Stimulated activated CD4-positive, alpha-beta T cell treated with anti-CD3 and anti-CD28 coated beads, Interleukin-2, amount 100 ng/mL, for 48 hours (primary cell): ENCODE measurements at places on chromosomes 7 and 10.

GRCh38 chr10:102743078-102743587, 615 bp upstream of the WBP1L start:
- DNase-seq: no peak

DNA sequence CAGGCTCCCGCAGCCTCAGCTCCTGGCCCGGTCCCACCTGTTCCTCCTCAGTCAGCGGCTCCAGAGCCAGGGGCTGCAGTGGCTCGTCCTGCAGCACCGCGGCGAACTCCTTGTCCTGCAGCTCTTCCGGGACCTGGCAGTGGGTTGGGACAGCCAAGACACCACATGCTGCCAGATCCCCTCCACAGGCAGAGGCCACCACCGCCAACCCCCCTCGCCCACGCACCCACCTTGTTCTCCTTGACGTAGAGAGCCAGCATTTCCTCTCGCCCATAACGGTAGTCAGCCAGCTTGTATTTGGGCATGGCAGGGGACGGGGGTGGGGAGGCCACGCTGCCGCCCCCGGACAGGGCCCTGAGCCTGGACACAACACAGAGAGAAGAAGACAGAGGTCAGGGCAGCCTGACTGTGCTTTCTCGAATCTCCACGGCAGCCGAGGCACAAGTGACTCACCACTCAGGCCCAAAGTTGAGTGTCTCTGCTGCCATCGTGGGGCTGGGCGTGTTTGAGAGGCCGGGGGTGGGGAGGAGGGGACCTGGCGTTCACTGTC, 6.2 kb downstream of the GIGYF1 start:
- DNase-seq: no peak

GRCh38 chr10:107277591-107277990, 113.1 kb upstream of the SORCS1 start:
- no peak for DNase-seq

DNA sequence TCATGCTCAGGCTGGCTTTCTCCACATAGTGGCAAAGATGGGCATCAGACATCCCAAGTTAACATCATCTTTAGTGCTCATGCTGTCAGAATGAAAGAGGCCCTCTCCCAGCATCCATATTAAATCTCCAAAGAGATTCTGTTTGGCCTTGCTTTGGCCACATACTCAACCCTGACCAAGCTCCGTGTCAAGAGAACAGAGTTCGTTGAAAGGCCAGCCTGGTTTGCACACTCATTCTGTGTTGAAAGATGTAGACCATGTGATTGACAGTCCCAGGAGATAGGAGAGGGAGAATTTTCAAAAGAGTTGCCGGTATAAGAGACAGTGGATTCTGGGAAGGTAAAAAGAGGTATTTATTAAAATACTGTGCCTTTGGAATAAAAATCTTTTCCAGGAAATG, 19.7 kb downstream of the MET start:
- no peak for DNase-seq

DNA sequence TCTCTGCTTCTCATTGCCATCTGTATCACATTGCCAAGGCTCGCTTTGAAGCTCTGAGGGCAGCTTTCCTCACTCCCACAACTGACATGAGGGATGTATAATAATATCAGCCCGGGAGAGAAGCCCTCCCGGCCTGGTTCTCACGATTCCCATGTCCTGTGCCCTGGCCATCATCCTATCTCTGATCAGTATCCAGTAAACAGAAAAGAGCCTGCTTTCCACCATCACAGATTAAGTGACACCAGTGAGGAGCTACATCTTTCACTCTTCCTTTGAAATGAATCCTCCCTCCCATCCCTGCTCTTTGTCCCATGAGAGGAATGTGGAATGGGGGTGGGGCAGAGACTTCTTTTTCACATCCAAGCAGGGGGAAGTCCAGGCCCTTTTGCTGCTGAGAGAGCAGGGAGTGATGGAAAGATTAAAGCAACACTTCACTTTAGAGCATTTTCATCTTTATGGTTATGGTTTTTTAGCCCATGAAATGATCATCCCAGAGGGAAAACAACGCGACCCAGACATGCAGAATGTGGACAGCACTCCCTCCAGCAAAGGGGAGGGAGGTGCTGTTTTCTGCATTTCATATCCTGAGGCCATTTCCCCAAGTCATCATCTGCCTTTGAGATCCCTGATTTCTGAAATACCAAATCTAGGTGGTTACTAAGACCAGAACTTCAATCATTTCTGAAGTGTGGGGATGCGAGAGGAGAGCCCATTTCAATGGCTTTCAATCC, 84.6 kb upstream of the LYZL1 start:
- DNase-seq: no peak

GRCh38 chr7:74097937-74098614, 14.5 kb downstream of the LIMK1 start:
- no peak for DNase-seq

GRCh38 chr10:117748058-117748457, 205.5 kb downstream of the EMX2 start:
- no peak for DNase-seq

- no peak for DNase-seq
Measured at GRCh38 chr10:77578583-77579227, 58.9 kb downstream of the KCNMA1 start.

GRCh38 chr10:79349072-79349491, 1.8 kb downstream of the PPIF start:
- DNase-seq: no peak

DNA sequence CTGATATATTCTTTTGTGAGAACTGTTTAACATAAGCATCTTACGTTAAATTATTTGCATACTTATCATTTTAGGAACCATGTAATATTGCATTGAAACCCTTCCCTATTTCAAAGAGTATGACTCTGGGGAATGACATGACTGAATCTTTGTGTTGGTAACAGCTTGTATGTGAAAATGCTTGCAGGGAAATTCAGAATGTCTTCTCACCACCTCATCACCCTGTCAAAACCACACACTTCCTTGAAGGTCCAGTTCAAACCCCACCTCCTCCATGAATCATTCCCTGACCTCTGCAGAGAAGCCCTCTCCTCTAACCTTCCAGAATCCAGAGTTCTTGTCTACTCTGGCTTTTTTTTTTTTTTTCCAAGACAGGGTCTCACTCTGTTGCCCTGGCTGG, 26.3 kb upstream of the NKX2-3 start:
- DNase-seq: no peak

DNA sequence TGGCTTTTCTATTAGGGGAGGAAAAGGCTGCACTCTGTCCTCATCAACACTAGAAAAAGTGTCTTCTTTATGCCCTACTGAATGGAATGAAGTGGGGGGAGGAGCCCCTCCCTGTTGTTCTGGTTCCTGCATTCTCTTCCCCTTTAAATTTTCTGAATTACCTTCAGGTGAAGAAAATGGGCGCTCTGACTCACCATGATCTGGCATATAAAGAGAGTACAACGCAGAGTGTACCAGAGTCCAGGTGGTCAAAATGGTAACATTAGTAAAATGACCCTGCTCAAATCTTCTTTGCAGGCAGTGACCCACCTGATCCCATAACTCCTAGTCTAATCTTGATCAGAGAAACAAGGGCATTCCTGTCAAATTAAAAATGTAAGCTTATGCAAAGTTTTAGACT, 80.7 kb downstream of the THSD7A start:
- no peak for DNase-seq

- DNase-seq: no peak
Measured at GRCh38 chr7:124369310-124369709, 336.4 kb upstream of the TMEM229A start.

GRCh38 chr10:62183442-62183841, 85.2 kb downstream of the RTKN2 start:
- no peak for DNase-seq

DNA sequence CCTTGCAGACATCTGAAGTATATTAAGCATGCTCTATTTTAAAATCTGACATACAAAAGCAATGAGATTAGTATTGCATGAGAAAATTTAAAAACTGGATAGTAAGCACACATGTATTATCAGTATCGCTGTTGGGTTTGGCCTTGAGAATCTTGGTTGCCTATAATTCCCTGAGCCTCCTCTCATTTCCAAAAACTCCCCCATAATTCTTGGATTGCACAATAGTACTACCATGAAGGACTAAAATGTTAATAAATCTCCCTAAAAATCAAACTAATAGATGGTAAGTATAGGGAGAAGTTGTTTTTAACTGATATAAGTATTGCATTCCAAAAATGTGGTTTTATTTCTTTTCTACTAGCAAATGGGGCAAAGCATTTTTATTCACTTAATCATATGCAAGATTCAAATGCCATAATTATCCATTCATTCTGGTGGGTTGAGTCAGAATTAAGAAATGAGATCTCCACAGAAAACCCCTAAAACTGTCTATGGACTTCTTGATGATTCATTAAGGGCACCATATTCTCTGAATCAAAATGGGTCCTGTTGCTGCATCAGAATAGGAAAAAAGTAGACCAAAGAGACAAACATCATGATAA, 10.3 kb upstream of the VIM start:
- no peak for DNase-seq

DNA sequence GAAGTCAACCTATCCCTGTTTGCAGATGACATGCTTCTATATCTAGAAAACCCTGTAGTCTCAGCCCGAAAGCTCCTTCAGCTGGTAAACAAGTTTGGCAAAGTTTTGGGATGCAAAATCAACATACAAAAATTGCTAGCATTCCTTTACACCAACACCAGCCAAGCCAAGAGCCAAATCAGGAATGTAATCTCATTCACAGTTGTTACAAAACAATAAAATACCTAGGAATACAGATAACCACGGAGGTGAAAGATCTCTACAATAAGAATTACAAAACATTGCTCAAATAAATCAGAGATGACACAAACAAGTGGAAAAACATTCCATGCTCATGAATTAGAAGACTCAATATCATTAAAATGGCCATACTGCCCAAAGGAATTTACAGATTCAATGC, 50.4 kb upstream of the ZNF365 start:
- no peak for DNase-seq

- DNase-seq: no peak
Measured at GRCh38 chr7:104809906-104810305, 204.1 kb upstream of the KMT2E start.

GRCh38 chr10:71831646-71832552, 19.2 kb downstream of the PSAP start:
- no peak for DNase-seq

GRCh38 chr10:92641492-92641891, 48.3 kb upstream of the HHEX start:
- DNase-seq: no peak

GRCh38 chr10:124142960-124143359, 49.6 kb upstream of the CHST15 start:
- DNase-seq: no peak

- no peak for DNase-seq
Measured at GRCh38 chr7:42263971-42264370, 27.0 kb upstream of the GLI3 start.

- DNase-seq: no peak
Measured at GRCh38 chr10:110413049-110413783, 84.5 kb upstream of the DUSP5 start.

- no peak for DNase-seq
Measured at GRCh38 chr10:51972733-51973346, 273.4 kb upstream of the CSTF2T start.

DNA sequence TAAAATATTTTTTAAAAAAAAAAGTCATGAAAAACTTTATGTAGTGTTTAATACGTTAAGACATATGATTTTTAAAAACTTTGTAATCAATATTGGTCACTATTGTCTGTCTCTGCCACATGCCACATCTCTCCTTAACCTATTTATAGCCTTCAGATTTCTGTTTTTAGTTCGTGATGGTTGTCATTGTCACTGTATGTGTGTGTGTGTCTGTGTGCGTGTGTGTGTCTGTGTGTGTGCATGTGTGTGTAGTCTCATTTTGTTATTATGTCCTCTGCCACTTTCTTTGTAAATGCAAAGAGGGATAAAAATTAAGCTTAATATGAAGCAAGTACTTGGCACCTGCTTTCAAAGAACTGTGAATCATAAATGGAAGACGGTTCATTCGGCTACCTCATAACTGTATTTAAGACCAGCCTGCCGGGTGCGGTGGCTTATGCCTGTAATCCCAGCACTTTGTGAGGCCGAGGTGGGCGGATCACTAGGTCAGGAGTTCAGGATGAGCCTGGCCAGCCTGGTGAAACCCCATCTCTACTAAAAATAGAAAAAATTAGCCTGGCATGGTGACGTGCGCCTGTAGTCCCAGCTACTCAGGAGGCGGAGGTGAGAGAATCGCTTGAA, 354.0 kb downstream of the ARL4A start:
- DNase-seq: no peak

DNA sequence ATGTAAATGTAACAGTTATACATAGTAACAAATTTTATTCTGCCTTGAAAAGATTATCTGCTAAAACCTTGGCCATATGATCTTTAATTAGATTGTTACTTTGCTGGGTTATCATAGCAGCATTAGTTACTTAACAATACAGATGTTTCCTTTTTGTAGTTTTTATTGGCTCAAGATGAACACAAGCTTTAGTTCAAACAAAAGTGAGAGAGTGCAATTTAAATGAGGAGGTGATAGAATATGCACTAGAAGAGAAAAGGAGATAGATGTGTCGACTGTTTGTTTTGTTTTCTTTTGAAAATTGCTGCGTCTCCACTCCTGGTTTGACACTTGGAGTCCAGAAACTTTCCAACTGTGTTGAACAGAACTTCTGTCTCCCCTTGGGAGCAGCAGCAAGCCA, 91.4 kb upstream of the CAV2 start:
- DNase-seq: no peak

GRCh38 chr10:110081911-110082310, 74.1 kb downstream of the ADD3 start:
- no peak for DNase-seq

DNA sequence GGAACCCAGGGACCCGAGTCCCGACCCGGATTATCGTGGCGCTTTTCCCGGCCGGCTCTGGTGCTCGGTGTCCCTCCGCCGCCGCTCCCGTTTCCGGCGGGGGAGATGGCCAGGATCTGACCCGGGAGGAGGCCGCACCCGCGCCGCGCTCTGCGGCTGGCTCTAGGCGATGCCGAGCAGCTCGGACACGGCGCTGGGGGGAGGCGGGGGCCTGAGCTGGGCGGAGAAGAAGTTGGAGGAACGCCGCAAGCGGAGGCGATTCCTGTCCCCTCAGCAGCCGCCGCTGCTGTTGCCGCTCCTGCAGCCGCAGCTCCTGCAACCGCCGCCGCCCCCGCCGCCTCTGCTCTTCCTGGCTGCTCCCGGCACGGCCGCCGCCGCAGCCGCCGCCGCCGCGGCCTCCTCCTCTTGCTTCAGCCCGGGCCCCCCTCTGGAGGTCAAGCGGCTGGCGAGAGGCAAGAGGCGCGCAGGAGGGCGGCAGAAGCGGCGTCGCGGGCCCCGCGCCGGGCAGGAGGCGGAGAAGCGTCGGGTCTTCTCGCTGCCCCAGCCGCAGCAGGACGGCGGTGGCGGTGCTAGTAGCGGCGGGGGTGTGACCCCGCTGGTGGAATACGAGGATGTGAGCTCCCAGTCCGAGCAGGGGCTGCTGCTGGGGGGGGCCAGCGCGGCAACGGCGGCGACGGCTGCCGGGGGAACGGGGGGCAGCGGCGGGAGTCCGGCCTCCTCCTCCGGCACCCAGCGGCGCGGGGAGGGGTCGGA, 593 bp downstream of the CDK13 start:
- peak; percentile 18 for DNase-seq

DNA sequence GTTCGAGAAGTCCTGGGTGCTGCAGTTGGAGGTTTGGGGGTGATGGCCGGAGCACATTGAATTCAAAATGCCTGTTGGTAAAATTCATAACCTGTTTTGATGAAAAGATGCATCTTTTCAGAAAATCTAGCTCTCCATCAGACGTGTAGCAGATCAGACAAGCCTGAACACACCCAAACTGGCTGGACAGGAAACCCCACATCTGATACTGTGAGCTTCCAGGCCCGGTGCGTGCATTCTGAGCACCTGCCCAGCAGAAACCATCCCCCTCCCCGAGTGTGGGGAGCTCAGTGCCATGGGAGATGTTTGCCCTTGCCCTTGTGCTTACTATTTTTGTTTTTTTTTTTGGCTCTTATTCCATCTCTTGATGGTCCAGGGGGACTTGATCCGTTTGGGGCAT, 417.1 kb downstream of the TCERG1L start:
- DNase-seq: no peak
